ENCODE measurements at places on chromosomes 7 and 10.

DNA sequence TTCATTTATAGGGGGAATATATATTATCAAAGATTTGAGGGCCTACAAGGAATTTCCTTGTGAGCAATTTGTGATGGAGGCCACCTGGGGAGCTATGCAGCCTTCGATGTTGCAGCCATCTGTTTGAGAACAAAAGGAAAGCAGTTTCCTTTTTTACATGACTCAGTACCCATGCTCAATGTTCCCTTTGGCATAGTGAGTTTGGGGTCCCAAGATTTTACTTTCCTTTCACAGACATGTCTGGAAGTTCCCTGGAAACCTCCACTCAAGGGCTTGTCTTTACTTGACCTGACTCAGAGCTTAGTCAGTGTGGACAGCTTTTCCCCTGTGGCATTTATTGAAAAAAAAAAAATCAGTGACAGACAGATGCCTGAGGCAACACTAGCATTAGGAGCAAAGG, 73.5 kb upstream of the VIPR2 start:
- no peak for DNase-seq

DNA sequence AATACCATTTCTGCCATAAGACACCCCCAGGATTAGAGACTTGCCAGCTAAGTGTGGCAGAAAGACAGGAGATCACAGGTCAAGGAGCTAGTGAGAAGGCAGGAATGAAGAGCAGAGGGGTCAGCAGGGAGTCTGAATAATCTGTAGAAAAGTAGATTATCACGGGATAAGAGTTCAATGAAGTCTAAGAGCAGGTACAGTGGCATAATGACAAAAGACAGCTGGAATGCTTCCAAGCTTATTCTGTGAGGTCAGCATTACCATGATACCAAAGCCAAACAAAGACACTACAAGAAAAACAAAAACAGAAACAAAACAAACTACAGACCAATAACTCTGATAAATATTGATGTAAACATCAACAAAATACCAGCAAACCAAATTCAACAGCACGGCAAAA, 20.8 kb downstream of the PILRA start:
- no peak for DNase-seq

DNA sequence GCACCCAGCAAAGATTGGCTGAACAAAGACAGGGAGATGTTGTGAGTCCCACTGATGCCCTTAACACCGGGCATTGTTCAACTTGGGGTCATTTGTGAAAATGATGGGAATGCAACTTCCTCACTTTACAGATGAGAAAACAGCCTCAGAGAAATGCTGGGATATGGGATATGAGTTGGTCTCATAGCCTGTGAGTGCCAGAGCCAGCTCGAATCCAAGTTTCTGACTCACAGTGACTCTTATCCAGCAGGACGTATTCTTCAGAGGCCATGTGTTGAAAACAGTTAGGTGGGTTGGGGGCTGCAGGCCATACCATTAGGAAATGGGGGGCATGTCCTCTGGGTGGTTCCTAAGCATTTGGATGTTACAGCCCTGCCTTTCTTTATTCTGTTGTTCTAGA, 45.2 kb downstream of the KIAA1217 start:
- DNase-seq: peak; percentile 29

- no peak for DNase-seq
These were observed 102.3 kb upstream of the BTBD16 start for GRCh38 chr10:122168598-122169394.

GRCh38 chr10:17497446-17498030, 43.1 kb upstream of the ST8SIA6 start:
- DNase-seq: no peak

- no peak for DNase-seq
These were observed 45.8 kb downstream of the FIGNL1 start for GRCh38 chr7:50404392-50404791.

- no peak for DNase-seq
These were observed 943.6 kb upstream of the MBL2 start for GRCh38 chr10:53716156-53716555.

DNA sequence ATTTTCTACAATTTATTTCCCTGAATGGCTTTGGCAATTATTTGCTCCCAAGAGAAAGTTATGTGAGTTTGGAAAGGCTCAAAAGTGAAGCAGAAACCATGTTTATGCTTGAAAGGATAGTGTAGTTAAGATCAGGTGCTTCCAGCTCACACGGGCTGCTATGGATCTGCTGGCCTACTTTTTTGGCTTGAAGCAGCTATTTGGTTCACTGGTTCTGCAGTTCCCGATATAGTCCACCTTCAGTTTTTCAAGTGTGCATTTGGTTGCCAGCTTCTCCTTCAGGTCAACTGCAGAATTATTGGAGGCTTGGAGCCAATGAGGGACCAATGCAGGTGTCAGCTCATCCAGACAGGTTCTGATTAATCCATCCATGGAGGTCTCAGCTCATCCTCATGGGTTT, 484.3 kb upstream of the SEMA3A start:
- no peak for DNase-seq

- no peak for DNase-seq
These were observed 1030.0 kb downstream of the GRM8 start for GRCh38 chr7:126222782-126223181.

- no peak for DNase-seq
These were observed 690.1 kb upstream of the COBL start for GRCh38 chr7:52006674-52007073.

DNA sequence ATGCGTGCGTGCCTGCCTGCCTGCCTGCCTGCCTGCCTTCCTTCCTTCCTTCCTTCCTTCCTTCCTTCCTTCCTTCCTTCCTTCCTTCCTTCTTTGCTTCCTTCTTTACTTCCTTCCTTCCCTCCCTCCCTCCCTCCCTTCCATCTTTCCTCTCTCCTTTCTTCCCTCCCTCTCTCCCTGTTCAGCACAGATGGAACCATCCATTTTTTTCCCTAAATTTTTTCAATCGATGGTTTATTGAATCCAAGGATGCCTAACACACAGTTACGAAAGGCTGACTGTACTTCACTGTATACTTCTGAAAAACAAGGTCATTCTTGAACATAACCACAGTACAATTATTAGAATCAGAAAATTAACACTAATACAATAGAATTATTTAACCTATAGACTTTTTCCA, 53.8 kb downstream of the ABCA13 start:
- no peak for DNase-seq

DNA sequence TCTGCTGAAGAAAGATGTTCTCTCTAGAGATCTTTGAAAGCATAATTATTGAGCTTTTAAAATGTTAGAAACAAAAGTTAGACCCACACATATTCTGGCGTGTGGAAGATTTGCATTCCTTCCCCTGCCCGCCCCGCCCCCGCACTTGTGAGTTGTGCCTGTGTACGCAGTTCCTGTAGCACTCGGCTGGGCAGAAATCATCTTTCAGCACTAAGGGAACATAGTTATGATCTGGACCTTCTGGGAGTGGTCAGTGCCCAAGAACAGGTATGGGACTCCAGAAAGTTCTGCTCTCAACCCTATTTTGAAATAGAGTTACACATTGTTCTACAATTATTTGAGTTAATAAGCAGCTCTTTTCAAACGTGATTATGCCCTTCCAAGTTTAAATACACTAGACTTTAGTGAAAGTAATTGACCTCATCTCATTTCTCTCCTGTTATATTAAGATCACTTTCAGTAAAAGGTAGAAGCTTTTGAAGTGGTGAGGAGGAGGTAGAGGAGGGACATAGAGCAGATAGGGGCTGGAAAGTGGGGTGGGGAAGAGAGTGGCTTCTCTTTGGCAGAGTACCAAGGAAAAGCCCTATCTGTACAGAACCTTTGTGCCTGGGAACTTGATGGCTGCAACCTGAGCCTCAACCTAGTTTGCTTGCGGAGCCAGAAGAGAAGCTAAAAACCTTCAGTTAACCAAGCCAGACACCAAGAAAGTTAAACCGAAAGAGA, 5.7 kb downstream of the BLVRA start:
- DNase-seq: no peak

DNA sequence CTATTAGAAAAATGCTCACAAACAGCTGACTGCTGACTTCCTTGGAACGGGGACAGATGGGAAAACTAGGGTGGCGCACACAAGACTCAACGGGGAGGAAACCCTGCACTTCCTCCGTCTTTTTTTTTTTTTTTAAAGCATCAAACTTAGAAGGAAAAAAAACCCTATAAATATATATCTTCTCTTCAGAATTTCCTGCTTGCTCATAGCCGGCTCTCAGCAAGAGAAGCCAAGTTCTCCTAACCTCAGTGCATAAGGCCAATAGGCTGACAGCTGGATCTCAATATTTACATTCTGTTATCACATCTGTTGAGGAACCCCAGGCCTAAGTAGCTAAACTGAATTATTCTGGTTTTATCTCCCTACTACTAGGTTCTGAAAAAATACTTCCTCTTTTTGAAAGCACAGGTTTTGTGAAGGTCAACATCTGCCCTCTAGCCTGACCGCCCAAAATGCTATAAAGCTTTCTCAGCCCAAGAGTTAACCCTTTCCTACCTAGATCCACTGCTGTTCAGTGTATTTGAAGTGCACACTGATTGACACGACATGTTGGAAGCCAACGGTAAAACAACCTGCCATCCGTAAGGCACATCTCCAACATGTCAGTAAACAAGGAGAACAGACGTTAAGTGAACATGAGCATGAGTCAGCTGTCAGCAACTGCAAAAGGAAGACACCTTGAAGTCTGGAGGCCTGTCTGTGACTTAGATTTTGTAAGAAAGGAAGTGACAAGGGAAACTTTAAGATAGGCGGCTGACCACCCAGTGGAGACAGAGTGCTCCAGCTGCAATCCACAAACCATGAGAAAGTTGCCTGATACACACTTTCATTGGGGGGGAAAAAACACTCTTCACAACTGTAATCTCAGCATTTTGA, 83.8 kb downstream of the EBLN1 start:
- no peak for DNase-seq

Measured in AG10803 (cell line).